Effector memory CD4-positive, alpha-beta T cell (primary cell): ENCODE measurements at places on chromosomes 11 and 22.

- H3K4me1 ChIP-seq = no peaks in the 10 kb centered on the region
- H3K36me3 ChIP-seq = no peaks in the 10 kb centered on the region
- no peak overlapping the region for H3K27ac ChIP-seq
- no peak for DNase-seq
- no peaks in the 10 kb centered on the region for H3K27me3 ChIP-seq
These were observed 113.5 kb downstream of the NTM start for GRCh38 chr11:131483877-131484276.

DNA sequence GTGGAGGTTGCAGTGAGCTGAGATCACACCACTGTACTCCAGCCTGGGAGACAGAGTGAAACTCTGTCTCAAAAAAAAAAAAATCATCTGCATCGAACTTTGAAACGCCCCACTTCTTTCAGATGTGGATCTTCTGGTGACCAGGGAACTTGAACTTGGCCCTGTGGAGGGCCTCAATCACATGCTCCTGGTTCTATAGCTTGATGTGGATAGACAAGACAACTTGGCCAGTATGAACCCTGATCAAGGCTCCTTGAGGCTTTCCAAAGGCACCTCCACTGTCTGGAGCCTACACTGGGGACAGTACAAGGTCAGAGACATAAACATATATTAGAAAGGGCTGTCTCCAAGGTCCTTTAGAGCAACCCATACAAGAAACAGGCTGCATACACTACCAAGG lies 30.6 kb downstream of the RAB30 start:
- no peak for DNase-seq
- no peaks in the 10 kb centered on the region for H3K27me3 ChIP-seq
- H3K36me3 ChIP-seq = no peaks in the 10 kb centered on the region
- no peaks in the 10 kb centered on the region for H3K4me1 ChIP-seq
- no peak overlapping the region for H3K27ac ChIP-seq

GRCh38 chr11:15159085-15159484 lies 44.4 kb downstream of the INSC start:
- no peaks in the 10 kb centered on the region for H3K36me3 ChIP-seq
- H3K4me3 ChIP-seq = no peak overlapping the region
- no peak overlapping the region for H3K27ac ChIP-seq
- H3K4me1 ChIP-seq = no peaks in the 10 kb centered on the region

GRCh38 chr11:17719028-17719937 lies at the start of gene MYOD1:
TSS of gene MYOD1 (plus strand) at chr11:17719571. CDS start at chr11:17719783, 212 bp downstream.
- H3K36me3 ChIP-seq = no peaks in the 10 kb centered on the region
- no peak for DNase-seq
- no peak within 1 kb of the TSS for H3K27ac ChIP-seq
- peaks cover 29% of the 10 kb centered on the region for H3K27me3 ChIP-seq
- no peak within 1 kb of the TSS for H3K4me3 ChIP-seq
- no peaks in the 10 kb centered on the region for H3K4me1 ChIP-seq

DNA sequence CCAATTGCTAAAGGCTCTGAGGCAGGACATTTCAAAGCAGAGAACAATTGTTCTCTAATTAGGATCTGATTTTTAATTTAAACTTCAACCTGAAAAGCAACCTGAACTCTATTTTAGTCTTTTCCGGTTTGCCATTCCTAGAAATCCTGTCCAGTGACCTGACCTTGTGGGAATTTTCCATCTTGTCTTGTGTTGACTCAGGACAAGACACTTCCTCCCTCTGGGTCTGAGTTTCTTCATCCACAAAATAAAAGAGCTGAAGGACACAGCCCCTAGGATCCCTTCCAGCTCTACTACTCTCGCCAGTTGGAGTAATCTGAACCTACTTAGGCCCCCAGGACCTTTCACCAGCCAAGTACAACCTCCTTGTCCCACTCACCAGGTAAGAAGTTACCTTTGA lies 66.5 kb upstream of the POU2AF1 start:
- no peak overlapping the region for H3K4me3 ChIP-seq
- no peak for DNase-seq
- H3K4me1 ChIP-seq = peaks cover 8% of the 10 kb centered on the region
- no peaks in the 10 kb centered on the region for H3K27me3 ChIP-seq
- H3K36me3 ChIP-seq = no peaks in the 10 kb centered on the region
- H3K27ac ChIP-seq = no peak overlapping the region
